ENCODE measurements at places on chromosomes 5 and 9.

DNA sequence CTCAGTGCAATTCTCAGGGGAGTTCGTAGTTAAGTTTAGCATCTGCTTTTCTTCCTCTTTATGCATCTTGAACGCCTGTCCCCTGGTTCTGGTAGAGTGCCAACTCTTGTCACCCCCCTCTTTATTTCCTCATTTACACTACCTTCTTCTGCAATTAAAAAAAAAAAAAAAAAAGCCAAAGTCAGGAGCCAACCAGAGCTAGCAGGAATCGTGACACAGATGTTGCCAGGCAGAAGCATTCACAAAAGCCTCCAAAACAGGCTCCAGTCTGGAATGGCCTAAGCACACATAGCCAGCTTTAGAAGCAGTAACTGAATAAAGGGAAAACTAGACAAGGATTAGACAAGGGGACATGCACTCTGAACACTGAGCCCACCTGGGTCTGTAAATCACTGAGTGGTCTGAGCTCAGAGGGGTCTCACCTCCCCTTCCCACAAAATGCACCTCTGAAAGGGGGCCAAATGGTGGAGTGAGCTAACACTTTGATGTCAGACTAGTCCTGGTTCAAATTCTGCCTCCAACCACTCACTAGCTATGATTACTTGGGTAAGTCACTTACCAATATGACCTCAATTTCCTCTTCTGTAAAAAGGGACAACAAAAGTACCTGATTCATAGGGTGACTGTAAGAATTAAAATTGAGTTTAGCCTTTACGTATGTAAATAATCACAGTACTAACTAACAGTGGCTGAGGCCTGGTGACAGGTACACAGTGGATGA is 2.0 kb downstream of the CD74 start:
- peak; percentile 81 for DNase-seq

DNA sequence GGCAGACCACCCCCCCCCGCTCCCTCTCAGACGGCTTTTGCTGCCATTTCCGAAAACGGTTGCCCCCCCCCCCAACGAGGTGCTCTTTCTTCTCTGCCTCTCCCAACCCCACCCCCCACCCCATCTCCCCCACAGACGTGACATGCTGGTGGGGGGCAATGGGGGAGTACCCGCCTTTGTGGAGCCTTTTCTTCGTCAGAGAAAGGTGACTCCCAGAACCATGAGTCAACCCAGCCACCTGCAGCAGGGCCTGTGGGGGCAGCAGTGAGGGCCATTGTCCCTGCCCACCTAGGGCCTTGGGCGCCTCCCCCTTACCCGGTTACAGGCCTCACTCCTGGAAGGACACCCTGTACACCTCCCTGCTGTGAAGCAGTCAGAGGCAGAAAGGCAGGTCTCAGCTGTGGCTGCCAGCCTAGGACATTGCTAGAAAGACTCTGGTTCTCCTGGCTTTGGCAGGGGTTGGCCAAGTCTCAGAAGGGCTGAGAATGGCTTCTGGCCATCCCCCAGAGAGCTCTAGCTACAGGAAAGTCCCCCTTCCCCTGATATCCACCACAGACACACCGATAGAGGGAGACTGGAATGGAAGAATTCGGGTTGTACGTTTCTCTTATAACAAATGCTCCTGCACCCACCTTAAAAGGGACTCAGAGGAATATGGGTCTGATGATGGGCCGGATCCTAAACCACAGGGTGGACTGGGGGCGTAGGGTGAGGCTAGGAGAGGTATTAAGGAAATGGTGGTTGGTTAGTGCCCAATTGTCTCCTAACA is 2.2 kb downstream of the DNAJB5 start:
- no peak for DNase-seq

- no peak for DNase-seq
Measured at GRCh38 chr5:37714756-37715155, 125.1 kb downstream of the GDNF start.

DNA sequence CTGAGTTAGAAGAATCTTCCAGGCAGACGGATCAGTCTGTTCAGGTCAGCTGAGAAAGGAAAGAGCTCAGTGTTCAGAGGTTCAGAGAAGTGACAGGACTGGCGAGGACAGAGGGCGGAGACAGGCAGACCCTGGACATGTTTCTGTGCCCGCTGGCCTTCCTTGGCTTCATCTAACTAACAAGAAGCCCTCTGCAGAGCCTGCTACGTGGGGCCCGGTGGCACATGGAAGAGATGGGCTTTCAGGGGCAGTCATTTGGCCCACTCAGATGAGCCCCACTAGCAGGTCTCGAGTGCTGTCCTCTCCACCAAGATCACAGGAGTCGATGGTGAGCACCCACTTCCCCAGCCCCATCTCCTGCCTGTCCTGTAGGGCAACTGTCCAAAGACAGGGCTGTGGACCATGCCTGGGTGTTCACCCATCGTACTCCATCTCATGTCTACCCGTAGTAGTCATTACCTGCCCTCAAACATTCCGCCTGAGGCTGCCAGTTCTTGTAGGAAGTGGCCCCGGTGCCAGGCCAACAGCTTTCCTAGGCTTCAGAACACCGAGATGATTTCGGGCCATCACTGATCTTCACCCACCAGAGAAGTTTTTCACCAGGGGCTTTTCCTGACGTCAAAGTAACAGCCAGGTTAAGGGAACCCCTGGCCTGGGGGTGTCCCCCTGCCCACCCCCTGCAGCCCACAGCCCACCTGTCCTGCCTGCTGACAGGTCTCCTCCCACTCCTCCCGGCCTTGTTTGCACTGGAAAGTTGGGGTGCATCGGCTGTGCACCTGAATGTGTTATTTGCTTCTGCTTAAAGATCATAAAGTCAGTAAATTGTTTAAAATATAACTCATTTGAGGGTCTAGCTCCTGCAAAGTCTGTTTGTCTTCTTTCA is 14.0 kb downstream of the IRX2 start:
- no peak for DNase-seq

DNA sequence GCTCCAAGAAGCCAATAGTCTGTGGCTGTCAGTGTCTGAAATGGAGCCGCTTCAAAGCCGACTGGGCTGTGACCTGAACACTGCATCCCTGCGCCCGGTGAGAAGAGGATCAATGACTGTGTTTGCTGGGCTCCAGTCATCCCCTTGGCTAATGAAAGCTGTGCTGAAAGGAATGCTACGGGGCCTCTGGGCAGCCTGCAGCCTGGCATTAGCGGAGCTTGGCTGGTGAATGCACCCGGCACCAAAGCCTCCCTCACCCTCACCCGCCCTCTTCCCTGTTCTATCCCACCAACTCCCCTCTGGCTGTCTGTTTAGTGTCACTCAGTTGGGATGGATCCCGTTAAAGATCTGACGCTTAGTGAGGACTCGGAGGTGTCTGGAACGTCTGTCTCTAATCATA is 355.3 kb downstream of the BNC2 start:
- no peak for DNase-seq

DNA sequence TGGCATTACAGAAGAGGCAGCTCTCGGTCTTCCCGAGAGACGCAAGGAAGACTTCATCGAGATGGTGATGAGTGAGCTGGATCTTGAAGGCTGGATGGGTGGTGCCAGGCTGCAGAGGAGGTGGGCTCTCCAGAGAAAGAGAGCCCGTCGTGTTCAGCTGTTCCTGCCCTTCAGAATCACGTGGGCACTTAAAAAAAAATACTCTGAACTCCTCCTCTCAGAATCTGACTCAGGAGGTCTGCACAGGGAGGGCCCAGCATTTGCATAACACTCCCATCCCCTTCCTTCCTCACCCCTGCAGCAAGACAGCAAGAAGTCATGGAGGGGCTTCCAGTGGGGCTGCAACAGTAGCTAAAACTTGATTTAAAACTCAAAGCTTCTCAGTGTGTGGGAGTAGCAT is 203.0 kb downstream of the ATPSCKMT start:
- no peak for DNase-seq

GRCh38 chr5:145826895-145827674 is 8.1 kb downstream of the PRELID2 start:
- no peak for DNase-seq

GRCh38 chr5:160747987-160748386 is 104.0 kb downstream of the ATP10B start:
- DNase-seq: peak; percentile 20

- no peak for DNase-seq
Measured at GRCh38 chr5:169422087-169422486, 121.1 kb upstream of the SLIT3 start.

GRCh38 chr9:77908293-77908692 is 123.3 kb downstream of the GNAQ start:
- no peak for DNase-seq

GRCh38 chr9:117782931-117783788 is 79.0 kb downstream of the TLR4 start:
- peak; percentile 74 for DNase-seq

GRCh38 chr5:115873392-115873791 is 31.7 kb downstream of the AP3S1 start:
- no peak for DNase-seq

GRCh38 chr5:66570201-66570600 is 26.0 kb upstream of the MAST4 start:
- DNase-seq: no peak

DNA sequence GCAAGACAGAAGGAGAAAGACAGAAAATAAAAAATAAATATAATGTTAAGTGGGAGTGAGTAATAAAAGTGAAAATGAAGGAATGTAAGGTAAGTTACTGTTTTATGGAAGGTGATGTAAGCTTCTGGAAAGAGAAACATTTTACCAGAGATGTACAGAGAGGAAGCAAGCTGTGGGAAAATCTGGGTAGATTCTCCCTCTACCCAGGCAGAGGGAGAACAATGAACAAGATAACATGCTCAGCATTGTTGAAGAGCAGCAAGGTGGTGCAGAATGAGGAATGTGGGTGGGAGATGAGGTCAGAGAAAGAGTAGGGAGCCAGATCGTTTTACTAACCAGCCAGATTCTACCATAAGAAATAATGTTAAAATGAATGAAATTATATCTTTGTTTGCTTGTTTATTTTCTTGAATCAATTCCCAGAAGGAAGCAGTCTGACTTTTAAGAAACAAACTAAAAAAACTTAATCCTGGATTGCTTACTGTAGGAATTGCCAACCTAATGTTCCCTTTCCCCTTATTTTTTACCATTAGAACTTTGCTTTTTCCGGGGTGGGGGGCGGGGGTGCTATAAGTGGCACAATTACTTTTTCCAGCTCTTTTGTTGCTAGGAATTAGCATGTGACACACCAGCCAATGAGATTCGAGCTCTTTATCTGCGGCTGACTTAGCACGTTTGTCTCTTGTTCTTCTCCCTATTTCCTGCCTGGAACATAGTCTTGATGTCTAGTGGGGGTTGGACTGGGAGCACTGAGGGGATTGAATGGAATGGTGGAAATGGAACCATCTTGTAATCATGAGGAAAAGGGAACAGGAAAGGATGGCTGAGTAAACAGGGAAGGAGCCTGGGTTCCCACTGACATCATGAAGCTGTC is 356.7 kb downstream of the TMEM167A start:
- no peak for DNase-seq

DNA sequence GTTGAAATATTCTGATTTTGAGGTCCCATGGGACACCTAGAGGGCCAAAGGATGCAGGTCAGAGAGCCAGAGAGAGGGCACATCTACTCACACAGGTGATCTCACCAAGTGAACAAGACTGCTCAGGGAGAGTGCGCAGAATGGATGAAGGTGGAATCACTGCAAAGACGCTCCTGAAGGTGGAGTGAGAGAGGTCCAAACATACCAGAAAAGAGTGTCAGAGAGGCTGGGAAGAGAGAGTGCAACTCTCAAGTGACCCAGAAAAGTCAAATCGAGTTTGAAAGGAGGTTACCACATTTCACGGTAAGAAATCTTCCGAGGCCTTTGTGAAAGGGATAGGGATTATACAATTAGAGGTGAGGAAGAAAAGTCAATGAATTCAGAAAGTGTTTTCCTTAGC is 173.4 kb downstream of the EPB41L4A start:
- no peak for DNase-seq

- no peak for DNase-seq
Measured at GRCh38 chr9:113738496-113738892, 137.6 kb upstream of the ZNF618 start.

DNA sequence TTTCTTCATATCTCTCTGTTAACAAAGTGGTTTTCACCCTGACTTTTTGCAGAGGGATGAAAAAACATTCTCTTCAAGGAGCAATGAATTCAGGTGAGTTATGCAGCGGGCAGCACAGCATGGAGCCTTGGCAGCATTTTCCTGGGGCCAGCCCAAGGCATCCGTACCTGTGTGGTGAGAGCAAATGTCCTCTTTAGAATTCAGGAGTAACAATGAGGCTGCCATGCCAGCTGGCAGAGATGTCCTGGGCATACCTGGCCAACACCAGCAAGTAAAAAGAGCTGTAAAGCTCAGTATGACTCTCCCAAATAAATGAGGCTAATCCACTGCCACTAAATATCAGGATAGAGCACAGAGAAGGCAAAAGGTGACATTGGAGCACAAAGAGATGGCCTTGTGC is 277.6 kb upstream of the TRPC7 start:
- DNase-seq: no peak

DNA sequence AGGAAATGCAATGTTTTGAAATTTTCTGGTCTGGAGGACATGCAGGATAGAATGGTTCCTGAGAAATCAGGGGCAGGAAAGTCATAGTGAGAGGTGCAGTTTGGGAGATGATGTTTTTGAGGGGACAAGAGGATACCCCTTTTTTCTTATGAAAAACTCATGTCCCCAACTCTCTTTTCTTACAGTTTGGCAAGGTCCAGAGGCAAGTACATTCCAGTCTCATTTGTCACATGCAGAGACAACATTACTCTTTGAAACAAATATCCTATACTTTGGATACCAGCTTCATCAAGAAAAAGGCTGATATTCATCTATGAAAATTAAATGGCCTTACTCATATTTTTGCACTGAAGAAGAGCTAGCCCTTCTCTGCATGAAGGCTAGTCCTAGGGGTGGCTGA is 48.2 kb downstream of the EQTN start:
- DNase-seq: no peak

DNA sequence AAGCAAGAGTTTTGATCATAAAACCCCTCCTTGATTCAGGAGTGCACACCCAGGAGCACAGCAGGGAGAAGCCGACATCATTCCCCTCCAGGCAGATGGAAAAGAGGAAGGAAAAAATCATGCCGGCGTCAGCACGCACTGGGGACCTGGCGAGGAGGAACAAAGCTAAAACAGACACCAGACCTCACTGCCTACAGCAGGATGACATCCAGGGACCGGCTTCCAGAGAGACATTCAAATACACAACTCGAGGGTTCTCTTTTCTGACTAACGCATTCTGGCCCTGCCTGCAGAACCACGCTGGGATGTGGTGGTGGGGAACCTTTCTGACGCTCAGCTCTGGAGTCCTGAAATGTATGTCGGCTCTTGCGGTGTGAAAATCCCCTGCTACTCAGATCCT is 2.7 kb downstream of the UBAC1 start:
- no peak for DNase-seq

DNA sequence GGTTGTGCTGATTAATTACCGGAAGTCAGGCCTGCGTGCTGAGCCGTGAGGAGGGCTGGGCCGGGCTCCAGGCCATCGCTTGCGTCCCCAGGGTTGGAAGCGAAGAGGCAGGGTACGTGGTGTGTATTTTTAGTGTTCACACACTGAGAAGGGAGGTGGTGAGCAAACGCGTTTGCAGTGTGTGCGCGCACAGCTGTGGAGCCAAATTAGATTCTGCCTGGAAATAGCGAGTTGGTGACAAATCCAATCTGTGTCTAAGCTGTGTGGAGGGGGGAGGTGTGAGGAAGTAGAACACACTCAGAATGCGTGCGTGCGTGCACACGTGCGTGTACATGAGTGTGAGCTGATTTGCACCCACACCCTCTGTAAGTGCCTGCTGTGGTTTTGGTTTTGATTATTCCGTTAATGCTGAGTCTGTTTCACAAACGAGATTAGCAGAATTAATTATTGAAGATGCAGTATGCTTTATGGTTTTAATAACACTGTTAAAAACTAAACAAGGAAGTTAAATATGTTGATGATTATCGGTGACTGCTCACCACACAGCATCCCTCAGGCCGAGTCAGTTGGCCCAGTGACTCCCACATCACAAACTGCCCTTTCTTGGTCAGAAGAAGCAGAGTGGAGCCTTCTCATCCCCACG is 111.8 kb upstream of the FCN2 start:
- peak; percentile 63 for DNase-seq

- no peak for DNase-seq
Measured at GRCh38 chr9:104448036-104448435, 56.0 kb upstream of the OR13F1 start.
